ENCODE measurements at places on chromosomes 1 and 21.

DNA sequence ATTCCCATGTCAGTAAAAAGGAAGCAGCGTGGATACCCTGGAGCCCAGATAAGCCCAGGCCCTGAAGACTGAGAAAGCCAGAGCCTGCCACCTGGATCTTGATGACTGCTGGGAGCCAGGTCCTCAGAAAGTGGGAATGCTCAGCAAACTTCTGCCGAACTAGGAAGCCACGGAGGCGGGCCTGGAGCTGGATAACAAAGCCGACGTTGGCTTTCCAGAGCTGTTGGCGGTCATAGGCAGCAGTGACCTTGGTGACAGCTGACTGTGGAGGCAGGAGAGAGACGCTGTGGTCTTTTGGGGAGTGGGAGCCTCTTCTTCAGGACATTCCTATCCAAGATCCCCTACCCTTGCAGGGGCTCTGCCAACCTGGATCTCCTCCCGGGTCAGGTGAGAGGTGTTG lies 24.4 kb downstream of the IQGAP3 start:
- no peak for DNase-seq

- DNase-seq: no peak
Measured at GRCh38 chr1:206442101-206442500, 28.2 kb upstream of the IKBKE start.

GRCh38 chr1:53811414-53811851 lies 26.7 kb downstream of the NDC1 start:
- DNase-seq: no peak

- DNase-seq: no peak
Measured at GRCh38 chr1:218869276-218869675, 304.4 kb upstream of the LYPLAL1 start.

GRCh38 chr1:43276673-43277072 lies 6.9 kb downstream of the TMEM125 start:
- no peak for DNase-seq

- DNase-seq: no peak
Measured at GRCh38 chr1:63818567-63819325, 44.9 kb downstream of the ROR1 start.

- no peak for DNase-seq
Measured at GRCh38 chr1:91569411-91570119, 68.9 kb downstream of the CDC7 start.

DNA sequence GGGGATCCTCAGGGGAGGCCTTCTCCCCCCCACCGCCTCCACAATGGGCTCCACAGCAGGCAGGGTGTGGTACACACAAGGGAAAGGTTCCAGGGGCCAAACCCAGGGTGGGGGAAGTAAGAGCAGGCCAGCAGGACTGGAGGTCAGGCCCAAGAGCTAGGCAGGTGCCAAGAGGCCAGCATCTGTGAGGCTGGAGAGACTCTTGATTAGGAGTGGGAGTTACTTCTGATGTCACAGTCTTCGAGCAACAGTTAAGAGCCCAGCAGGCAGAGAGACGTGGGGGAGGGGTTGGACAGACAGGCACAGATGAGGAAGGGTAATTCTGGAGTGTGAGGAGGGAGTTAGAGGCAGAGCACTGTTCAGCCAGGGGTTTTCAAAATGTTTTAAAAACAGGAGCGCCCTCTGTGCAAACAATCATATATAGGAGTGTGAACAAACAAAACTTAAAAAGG lies 55.8 kb downstream of the SLC9A1 start:
- DNase-seq: no peak

GRCh38 chr1:228417483-228418203 lies 982 bp upstream of the TRIM17 start:
- no peak for DNase-seq

GRCh38 chr1:247530785-247531184 lies 5.5 kb downstream of the OR2C3 start:
- no peak for DNase-seq

GRCh38 chr1:157227700-157228099 lies 89.5 kb upstream of the ETV3 start:
- no peak for DNase-seq

DNA sequence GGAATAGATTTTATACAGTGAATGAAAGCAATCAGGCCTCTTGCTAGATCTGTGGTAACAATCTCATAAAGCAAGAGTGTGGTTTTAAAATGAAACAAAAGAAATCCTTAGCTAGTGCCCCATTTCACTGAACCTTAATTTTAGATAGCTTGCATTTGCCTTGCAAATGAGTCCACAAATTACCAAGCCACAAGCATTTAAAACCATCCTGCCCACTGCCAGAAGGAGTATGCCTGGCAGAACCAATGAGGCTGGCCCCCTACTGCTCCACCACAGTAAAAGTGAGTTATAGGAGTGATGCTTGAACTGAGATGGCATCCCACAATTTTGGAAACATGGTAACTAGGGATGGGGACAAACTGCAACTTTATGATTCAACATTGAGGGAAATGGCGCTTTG lies 206.4 kb upstream of the LMO4 start:
- DNase-seq: no peak

- peak; percentile 65 for DNase-seq
Measured at GRCh38 chr1:154344977-154345837, 19.9 kb downstream of the ATP8B2 start.

DNA sequence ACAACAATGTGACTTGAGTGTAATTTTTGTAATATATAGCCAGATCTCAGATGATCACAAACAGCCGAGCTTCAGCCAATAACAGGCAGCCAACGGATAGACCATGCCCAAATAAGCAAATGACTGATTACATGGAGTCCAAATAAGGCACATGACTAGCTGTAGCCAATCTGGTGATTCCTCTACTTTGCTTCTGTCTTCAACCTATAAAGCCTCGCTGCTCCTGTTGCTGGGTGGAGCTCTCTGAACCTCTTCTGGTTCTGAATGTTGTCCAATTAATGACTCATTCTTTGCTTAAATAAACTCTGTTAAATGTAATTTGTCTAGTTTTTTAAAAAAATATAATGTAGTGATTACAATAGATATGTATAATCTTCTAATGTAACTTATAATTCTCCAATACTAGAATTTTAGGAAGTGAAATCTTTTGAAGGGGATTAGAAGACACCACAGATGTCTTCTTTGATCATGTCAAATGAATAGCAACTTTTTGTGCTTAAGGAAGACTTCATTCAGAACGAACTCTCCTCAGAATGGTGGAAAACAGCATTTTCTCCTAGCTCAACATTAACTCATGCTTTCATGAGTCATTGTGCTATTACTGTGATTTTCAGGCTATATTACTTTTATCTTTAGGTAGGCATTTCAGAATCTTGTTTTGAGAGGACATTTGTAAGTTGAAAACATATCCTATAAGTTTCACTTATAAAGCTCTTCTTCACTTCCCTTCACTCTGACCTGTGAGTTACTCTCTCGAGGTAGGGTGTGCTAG lies 857.8 kb upstream of the B3GALT2 start:
- DNase-seq: no peak

GRCh38 chr1:24201941-24202440 lies 14.9 kb upstream of the IFNLR1 start:
- DNase-seq: no peak

GRCh38 chr21:14095056-14095455 lies 115.7 kb downstream of the LIPI start:
- DNase-seq: no peak

DNA sequence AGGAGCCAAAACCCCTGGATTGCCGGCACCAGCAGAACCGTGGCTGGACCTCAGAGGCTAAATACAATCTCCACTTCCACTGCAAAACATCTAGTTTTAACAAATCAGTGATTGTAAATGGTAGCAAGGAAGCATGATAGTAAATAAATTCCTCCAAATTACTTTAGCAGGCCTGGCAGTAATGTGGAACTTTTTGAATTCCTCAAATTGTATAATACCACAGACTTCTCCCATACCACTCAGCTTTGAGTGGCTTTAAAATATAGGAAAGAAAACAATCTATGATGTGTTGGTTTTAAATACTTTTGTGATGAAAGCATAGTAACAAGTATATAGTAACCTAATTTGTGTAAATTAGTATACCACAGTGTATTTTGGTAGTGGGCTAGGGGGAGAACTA lies 34.1 kb downstream of the NIBAN1 start:
- DNase-seq: no peak

GRCh38 chr1:228917342-228917741 lies 182.1 kb downstream of the RHOU start:
- no peak for DNase-seq

DNA sequence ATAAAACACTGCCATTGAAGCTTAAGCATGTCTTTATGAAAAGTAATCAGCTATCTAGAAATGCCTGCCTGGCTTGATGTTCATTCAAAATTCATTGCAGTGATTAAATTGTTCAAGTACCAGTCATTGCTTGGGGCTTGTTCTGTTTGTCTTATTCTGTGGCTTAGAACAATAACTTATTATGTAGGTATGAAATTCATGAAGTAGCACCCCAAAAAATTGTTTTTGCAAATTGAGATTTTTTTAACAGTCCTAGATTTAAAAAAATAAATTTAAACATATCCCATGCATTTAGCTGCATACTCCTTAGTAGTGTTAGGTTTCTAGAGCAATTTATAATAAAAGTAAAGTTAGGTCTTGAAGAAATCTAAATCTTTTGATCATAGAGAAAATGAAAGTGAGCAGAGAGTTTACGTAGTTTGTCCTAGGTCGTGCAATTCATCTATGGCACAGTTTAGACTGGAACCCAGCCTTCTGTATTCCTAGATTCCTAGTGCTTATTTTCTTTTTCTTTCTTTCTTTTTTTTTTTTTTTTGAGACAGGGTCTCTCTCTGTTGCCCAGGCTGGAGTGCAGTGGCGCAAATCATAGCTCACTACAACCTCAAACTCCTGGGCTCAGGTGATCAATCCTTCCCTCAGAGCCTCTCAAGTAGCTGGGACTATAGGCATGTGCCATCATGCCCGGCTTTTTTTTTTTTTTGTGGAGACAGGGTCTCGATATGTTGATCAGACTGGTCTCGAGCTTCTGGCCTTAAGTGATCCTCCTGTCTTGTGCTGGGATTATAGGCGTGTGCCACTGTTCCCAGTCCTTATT lies 9.3 kb downstream of the MIER1 start:
- no peak for DNase-seq

GRCh38 chr1:245855846-245856730 lies 651.0 kb downstream of the SMYD3 start:
- no peak for DNase-seq

DNA sequence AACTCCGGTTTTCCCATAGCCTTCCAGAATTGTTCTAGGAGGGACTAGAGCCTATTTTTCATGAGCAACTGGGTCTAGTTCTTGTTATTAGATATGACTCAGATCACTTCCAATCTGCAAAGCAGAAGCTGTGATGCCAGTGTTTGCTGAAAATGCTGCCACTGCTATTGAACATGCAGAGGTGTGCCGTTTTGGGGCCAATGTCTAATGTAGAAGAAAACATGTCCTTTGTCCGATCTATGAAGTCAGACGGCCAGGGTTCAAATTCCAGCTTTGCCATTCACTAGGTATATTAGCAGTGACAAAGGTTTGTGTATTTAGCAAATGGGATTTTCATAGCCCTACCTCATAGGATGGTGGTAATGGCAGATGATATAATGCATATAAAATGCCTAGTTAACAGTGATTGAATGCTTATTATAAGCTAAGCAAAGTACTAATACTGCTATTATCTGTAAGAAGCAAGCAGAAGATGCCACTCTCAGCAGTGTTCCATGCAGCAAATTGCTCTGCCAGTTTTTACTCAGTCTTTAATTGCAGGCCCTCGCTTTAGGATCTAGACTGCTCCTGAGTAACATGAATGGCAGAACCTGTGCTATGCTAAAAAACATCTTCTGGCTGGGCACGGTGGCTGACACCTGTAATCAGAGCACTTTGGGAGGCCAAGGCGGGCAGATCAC lies 40.1 kb upstream of the CXADR start:
- DNase-seq: no peak

DNA sequence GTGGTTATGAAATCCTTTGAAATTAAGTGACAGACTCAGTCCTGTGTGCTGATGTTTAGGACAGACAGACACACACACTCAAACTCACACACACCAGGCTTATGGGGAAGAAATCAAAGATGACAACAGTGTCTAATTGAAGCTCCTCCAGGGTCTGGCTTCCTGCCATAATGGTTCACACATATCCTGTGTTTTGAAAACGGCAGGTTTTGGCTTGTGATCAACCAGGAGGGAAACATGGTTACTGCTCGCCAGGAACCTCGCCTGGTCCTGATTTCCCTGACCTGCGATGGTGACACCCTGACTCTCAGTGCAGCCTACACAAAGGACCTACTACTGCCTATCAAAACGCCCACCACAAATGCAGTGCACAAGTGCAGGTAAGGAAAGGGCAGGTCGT lies 4.6 kb downstream of the MTARC1 start:
- DNase-seq: no peak

- DNase-seq: no peak
Measured at GRCh38 chr1:53616927-53617326, 122.0 kb downstream of the GLIS1 start.

DNA sequence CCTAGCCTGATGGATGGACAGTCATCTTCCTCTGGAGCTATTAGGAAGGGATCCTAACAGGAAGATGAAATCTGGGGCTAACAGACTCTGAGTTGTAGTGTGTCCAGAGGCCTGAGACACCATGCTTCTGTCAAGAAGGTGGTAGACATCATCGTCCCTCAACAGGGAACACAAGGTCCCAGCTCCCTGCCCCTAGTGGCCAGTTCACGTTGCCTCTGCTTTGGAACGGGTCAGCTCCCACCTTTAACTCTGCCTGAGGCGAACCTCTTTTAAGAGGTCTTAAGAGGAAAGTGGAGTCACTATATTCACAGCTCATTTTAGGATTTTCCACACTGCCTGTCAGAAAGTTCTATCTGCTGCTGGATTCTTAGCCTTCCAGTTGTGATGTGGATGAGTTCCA lies 28.3 kb downstream of the LRRC71 start:
- no peak for DNase-seq

DNA sequence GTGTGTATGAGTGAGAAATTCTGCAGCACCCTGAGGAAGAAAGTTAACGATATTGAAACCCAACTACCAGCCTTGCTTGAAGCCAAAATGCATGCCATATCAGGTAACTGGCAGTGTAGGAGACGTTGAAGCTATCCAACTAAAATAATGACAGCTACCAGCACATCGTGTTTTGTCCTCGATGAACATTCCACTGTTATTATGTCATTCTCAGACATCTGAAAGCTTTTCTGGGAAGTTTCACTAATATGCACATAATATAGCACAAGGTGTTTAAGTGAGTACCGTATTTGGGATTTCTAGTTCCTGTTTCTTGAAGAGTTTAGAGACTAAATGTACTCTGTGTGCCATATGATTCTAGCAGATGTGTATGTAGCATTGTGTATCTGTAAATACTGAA lies 173.5 kb downstream of the DISC1 start:
- DNase-seq: no peak

- DNase-seq: no peak
Measured at GRCh38 chr1:201606623-201607022, 67.7 kb downstream of the NAV1 start.

DNA sequence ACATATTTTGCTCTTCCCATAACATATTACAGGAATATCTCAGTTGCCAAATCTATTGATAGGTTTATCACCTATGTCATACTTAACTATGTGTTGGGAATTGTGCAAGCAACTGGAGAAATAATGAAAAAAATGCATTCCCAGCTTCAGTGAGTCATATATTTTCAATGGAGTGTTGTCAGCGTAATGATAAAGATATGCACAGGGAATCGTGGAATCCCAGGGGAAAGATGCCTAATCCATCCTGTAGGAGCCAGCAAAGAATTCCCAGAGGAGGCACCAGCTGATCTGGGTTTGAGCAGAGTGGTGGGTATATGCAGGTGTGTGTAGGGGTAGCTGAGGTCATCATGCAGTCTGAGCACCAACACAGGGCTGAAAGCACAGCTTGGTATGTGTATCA lies 213.3 kb upstream of the DAB1 start:
- no peak for DNase-seq

Data from stimulated activated CD4-positive, alpha-beta T cell treated with anti-CD3 and anti-CD28 coated beads, Interleukin-2, amount 100 ng/mL, for 4 hours (primary cell).